Tongue (tissue), 3 donors: ENCODE measurements at places on chromosomes 16 and 17. TPM values are rescaled to one million over a fixed set of nuclear protein-coding genes. Genes with fewer than 3 reads are reported as not detected.

SHBG gene
- total RNA-seq = not detected

DNA sequence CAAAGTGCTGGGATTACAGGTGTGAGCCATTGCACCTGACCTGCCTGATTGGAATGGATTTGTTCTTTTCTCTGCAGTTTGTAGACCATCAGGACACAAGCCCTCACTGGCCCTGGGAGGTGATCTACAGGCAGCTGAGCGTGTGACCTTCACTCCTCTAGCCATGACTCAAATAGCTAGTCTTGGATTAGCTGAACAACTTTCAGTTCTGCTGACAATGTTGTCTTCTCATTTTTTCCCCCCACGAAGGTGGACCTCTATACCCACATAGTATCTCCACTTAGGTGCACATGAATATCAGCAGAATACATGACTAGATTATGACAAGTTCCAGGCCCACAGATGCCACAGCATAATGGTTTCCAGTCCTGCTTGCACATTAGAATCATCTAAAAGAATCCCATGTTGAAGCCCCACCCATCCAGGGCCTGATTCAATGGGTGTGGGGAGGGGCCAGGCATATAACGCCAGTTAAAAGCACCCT lies 36.8 kb downstream of the HS3ST3B1 start:
- DNase-seq = no peak

GAS7 gene
- 144 TPM for total RNA-seq

DNA sequence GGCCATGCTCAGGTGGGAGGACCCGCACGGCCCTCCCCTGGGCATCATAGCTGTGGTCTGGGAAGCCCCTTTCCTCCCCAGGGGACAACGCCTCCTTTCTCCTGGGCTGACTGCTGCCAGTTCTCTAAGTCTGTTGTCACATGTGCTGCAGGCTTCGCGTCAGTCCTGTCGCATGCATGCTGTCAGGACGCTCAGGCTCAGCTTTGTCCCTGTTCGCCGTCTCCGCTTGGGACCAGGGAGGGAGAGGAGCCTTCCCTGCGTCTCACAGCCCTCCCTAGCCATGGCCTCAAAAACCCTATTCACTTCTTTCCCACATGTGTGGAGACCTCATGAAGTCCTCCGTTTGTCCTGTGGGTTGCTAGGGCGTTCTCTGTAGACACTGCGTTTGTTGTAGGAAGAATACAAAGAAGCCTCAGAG lies 21.4 kb downstream of the LDHD start:
- DNase-seq = no peak

DNA sequence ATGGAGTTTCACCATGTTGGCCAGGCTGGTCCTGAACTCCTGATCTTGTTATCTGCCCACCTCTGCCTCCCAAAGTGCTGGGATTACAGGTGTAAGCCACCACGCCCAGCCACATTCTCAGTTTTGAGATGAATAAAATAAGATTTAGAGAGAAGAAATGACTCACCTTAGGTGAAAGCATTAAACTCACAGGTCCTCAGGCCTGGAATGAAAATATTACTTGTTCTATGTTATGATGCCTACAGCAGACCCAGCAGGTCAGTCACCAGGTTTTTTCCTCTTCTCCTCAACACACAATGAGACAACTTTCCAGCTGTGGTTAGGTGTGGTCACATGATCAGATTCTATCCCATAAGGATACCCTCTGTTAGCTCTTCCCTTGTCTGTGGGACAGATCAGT lies 150.3 kb downstream of the C16orf95 start:
- DNase-seq = no peak

DNA sequence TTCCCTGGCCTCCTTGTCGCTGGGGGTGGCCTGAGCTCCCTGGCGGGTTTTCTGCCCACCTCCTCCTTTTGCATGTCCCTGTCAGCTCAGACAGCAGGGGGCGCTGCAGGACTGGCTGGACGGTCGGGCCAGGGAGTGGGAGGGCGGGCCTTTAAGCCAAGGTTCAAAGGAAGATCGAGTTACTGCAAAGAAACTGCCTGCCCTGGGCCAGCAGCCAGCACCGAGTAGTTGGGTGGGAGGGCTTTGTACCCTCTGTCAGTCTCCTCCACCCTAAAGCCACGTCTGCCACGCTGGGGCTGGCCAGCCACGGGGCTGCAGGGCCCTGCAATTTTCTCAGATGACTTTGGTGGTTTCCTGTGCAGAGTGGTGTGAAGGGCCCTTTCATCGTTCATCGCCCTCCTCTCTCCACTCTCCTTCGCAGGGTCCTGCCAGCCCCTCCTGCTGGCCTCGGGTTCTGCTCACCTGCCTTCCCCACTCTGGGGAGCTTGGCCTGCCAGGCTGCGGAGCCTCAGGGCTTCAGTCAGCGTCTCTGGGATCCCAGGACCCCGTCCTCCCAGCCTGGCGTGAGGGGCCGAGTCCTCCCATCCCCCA lies 12.3 kb downstream of the GPR142 start:
- DNase-seq = peak; percentile 96

DNA sequence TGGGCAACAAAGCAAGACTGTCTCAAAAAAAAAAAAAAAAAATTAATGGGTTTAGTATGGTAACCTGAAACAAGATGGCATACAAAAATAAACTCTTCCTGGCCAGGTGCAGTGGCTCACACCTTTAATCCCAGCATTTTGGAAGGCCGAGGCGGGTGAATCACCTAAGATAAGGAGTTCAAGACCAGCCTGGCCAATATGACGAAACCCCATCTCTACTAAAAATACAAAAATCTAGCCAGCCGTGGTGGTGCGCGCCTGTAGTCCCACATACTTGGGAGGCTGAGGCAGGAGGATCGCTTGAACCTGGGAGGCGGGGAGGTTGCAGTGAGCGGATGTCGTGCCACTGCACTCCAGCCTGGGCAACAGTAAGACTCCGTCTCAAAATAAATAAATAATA lies 55.7 kb downstream of the PAFAH1B1 start:
- no peak for DNase-seq

EPX gene
- total RNA-seq = not detected

SLC6A2 gene
- total RNA-seq = 7.8 TPM

ADAMTS18 gene
- total RNA-seq = 9.2 TPM

DNA sequence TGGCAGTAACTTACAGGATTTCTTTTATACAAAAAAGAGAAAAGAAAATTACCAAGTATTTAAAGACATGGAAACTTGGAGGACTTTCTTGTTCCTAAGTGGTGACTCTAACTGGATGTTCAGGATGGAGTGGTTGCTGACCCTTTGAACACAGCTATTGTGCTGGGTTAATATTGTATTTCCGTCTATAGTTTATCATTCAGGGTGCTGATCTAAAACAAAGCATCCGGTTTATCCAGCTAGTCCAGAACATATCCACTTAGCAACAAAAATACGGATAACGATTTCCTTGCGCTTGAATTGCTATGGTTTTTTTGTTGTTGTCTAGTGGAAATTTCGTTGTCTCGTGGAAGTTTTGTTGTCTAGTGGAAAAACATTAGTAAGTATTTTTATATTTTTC lies 38.2 kb downstream of the SNTB2 start:
- no peak for DNase-seq

DNA sequence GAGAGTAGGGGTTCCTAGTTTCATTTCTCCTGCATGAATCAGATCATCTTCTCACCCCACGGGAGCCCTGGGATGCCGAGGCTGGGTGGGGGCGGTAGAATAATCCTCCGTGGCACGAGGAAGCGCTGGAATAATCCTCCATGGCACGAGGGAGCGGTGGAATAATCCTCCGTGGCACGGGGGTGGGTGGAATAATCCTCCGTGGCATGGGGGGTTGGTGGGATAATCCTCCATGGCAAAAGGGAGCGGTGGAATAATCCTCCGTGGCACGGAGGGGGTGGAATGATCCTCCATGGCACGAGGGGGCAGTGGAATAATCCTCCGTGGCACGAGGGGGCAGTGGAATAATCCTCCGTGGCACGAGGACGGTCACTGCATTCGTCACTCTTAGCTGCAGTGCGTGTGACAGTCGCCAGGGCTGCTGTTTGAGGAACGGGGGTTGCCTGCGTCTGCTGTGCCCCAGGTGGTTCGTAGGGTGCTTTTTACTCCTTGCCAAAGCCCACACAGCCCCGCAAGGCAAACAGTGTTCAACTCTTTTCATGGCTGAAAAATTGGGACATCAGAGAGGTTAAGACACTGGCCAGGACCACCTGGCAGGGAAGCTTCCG lies 152.5 kb downstream of the BANP start:
- DNase-seq = no peak

- DNase-seq = peak; percentile 71
Measured at GRCh38 chr17:42329025-42329976, 41.0 kb downstream of the STAT5A start.

GRCh38 chr17:75249564-75249963 lies 11.8 kb downstream of the GGA3 start:
- no peak for DNase-seq

PROCA1 gene
- total RNA-seq = 0.21 TPM

DNA sequence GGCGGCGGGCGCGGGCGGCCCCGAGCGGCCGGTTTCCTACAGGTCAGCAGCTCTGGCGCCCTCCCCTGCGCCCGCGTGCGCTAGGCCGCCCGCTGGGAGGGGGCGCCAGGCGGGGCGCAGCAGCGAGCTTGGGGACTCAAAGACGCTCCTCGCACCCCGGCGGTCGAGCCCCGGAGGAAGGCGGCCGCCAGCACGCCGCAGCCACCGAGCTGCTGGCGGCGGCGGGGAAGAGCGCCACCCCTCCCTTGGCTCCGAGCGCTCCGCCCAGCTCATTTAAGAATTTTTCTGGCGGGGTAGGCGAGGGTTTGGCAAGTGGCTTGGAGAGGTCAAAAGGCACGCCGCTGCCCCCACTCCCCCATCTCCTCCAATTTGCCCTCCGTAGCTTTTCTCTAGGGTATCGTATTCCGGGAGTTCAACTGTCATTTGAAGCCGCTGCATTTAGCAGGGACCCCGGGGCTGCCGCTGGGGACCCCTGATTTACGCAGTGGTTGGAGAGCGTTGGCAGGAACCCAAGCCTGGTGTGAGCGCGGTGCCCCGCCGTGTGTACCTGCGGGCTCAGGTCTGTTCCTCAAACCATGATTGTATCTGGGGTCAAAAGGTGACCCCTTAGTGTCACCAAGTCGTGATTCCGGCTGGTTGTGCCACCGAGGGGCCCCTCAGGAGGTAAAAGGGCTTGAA lies 59.5 kb upstream of the GSE1 start:
- DNase-seq = peak; percentile 66

- no peak for DNase-seq
Measured at GRCh38 chr16:57265850-57266530, 18.5 kb downstream of the PLLP start.

LPO gene
- total RNA-seq = 6.4 TPM

TMED6 gene
- total RNA-seq = not detected

- no peak for DNase-seq
Measured at GRCh38 chr17:77206158-77206956, 65.6 kb downstream of the SEC14L1 start.

GRCh38 chr16:70495425-70496182 lies 27.8 kb downstream of the COG4 start:
- DNase-seq = no peak

GRCh38 chr16:79175286-79176057 lies 425.1 kb downstream of the MAF start:
- DNase-seq = no peak

FBXW10 gene
- total RNA-seq = 0.31 TPM

DNA sequence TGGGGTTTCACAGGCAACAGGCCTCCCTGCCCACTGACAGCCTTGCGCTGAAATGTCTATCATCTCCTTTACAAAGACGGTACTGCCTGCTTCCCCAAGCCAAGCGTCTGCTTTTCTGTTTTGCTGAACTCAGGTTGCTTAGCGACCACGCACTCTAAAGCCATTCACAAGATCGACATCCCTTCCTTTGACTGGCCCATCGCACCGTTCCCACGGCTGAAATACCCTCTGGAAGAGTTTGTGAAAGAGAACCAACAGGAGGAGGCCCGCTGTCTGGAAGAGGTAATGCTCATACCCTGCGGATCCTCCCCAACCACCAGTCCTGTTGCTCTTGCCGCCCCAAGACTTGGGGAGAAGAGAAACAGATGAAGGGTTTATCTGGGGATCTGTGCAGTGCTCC lies 28.7 kb downstream of the TMEM186 start:
- DNase-seq = no peak

DNA sequence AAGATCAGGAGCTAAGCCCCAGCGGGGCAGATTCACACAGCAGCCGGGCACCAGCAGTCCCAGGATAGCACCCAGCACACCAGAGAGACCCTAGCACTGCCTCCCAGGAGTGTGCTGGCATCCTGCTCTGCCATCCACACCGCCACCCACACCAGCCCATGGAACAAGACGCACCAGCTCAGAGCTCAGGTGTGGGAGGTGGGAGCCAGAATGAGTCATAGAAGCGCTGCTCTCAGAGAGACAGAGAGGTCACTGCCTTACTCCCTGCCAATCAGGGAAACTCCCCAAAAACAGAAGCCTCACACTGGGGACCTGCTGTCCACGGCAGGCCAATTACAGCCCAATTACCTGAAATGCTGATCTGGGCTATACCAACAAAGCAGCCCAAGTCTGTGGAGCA lies 64.9 kb downstream of the CDYL2 start:
- no peak for DNase-seq

TEKT5 gene
- total RNA-seq = 1.0 TPM

DNA sequence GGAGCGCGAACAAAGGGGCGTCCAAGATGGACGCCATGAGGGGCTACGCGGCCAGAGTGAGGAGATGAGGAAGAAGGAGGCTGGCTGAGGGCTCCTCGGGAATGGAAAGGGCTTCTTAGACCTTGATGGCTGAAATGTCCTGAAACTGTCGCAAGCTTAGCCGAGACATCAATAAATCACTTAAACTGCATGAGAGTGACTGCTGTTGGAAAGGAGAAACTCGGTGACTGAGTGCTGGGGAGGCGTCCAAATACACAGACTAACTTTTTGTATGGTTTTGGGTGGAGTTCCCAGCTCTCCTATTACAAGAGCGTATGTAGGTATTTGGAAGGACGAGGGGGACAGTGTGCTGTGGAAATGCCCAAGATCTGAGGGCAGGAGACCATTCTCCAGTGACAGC lies 1.4 kb upstream of the GEMIN4 start:
- peak; percentile 8 for DNase-seq

DNA sequence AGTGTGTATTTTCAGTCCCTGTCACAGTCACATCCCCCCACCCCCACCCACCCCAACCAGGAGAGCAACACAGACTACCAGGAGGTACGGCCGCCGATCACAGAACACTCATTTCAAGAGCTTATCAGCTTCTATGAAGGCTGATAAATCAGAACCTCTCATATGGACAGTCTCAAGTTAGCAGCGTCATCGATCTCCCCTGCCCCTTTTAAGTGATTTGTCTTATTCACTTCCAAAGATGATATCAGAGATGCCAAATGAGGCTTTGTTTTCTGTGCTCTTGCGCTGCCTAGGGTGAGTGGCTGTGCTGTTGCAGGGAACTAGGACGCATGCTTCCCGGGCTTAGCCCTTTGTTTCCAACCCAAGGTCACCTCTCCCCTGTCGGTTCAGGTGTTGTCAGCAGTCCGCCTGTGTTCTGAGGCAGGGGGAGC lies 26.8 kb upstream of the PMFBP1 start:
- DNase-seq = no peak

- peak; percentile 33 for DNase-seq
Measured at GRCh38 chr16:49875806-49876715, 20.1 kb upstream of the ZNF423 start.

PGAP3 gene
- 11.2 TPM for total RNA-seq

DNA sequence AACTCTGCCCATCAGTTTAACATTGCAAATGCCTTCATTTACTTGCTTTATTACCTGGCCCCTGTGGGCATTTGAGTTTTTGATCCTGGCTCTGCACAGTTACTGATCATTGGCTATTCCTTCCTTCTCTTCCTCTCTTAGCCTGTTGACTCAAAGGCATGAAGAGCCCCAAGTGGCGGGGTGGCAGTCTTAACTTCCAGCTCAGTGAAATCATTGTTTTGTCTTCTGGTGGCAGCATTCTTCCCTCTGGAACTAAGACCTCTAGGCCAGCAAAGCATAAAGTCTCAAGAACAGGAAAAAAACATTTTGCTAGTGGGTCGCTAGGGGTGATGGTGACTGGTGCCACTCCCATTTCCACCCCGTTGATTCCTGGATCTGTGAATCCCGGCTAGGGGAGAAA lies 52.3 kb upstream of the MRTFB start:
- no peak for DNase-seq

TP53TG3C gene
- total RNA-seq = not detected
